ENCODE measurements at places on chromosomes 3 and 15.

DNA sequence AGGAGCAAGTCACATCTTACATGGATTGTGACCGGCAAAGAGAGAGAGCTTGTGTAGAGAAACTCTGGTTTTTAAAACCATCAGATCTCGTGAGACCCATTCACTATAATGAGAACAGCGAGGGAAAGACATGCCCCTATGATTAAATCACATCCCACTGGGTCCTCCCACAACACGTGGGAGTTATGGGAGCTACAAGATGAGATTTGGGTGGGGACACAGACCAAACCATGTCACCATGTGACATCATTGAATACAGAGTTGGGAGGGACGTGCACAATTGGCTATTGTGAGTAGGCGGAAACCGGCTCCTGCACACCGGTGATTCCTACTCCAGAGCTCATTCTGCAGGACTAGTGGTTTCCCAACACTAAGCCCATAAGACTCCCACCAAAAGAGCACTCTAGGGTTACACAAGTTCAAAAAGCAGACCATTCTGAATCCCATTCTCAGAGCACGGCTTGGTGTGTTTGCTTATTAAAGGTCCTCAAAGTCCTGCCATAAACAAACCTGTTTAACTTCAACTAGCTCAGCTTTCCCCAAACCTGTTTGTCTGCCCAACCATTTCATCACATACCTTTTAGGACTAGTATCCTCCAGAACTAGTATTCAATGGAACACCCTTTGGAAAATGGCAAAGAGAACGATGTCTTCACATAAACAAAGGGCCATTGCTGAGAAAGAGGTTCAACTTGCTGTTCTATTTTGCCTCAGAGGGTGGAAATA is 167.6 kb downstream of the TLE3 start:
- DNase-seq, result no peak

GRCh38 chr3:9769012-9769411 is 735 bp downstream of the CAMK1 start:
- DNase-seq, result no peak

GRCh38 chr3:23183731-23184130 is 19.4 kb upstream of the UBE2E2 start:
- DNase-seq, result no peak

DNA sequence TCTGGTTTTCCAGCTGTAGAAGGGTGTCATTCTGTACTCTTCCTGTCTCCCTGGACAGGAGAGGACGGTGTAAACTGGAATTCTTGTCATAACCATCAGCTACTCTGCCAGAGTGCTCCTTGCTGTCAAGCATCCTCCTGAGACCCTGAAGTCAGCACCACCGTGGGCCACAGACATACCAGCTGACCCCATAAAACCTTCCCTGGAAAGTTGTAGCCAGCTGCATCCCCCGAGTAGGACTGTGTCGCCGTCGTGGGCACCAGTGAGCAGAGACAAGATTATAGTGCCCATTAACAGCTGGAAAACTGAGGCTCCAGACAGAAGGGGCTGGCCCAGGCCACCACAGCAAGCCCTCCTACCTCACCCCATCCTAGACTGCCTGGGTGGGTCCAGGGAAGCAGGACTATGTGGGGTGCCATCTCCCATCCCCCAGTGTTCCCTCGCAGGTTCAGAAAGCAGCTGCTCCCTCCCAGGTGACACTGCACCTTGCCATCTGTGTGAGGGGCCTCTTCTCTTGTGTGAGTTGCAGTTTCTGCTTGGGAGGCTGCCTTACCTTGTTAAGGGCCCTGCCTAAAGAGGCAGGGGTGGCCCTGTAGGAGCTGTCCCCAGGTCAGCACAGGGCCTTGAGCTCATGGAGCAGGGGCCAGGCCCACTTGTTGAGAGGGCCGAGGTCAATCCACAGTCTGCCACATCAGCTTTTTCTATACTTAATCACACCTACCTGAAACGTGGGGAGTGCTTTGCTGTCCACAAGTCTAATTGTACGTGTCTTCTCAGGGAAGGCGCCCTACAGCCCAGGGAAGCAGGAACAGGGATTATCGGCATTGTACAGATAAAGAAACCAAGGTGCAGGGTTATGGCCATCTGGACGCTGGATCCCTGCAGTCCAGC is 191.9 kb upstream of the LINGO1 start:
- DNase-seq, result no peak

GRCh38 chr3:192825216-192825615 is 92.4 kb downstream of the MB21D2 start:
- DNase-seq, result peak; percentile 12

All from skin of body (tissue), 3 donors.